Cardiac muscle cell (in vitro differentiated cells and primary cell): ENCODE measurements at places on chromosomes 5 and 9. TPM values are rescaled to one million over a fixed set of nuclear protein-coding genes. Genes with fewer than 3 reads are reported as not detected.
A peak's percentile ranks its signal among the peaks of the same experiment; 100 is the strongest.

SCGB3A1 gene
- not detected in 2 replicates for total RNA-seq

DNA sequence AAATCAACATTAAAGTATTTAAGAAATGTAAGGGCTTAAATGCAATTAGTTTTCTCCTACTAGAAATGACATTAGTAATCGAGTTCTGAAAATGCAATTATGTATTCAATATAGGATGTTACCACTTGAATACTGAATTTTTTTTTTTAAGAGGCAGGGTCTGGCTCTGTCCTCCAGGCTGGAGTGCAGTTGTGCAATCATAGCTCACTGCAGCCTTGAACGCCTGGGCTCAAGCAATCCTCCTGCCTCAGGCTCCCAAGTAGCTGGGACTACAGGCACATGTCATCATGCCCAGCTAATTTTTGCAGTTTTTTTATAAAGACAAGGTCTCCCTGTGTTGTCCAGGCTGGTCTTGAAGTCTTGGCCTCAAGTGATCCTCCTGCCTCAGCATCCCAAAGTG, 1.5 kb downstream of the CDC20B start:
- H3K4me3 ChIP-seq = no peak overlapping the region
- no peak overlapping the region for H3K27ac ChIP-seq
- H3K36me3 ChIP-seq = no peaks in the 10 kb centered on the region
- peaks cover 4% of the 10 kb centered on the region for H3K4me1 ChIP-seq

- DNase-seq = no peak
- H3K27me3 ChIP-seq = no peaks in the 10 kb centered on the region
- H3K4me3 ChIP-seq = no peak overlapping the region
- no peaks in the 10 kb centered on the region for H3K36me3 ChIP-seq
- H3K27ac ChIP-seq = peak overlapping the region; percentile 48
- H3K4me1 ChIP-seq = peaks cover 8% of the 10 kb centered on the region
Observed at GRCh38 chr5:173011566-173011965, 28.0 kb downstream of the ATP6V0E1 start.

SH3GL2 gene
- total RNA-seq = 0.06 and 0.42 TPM in 2 replicates

DNA sequence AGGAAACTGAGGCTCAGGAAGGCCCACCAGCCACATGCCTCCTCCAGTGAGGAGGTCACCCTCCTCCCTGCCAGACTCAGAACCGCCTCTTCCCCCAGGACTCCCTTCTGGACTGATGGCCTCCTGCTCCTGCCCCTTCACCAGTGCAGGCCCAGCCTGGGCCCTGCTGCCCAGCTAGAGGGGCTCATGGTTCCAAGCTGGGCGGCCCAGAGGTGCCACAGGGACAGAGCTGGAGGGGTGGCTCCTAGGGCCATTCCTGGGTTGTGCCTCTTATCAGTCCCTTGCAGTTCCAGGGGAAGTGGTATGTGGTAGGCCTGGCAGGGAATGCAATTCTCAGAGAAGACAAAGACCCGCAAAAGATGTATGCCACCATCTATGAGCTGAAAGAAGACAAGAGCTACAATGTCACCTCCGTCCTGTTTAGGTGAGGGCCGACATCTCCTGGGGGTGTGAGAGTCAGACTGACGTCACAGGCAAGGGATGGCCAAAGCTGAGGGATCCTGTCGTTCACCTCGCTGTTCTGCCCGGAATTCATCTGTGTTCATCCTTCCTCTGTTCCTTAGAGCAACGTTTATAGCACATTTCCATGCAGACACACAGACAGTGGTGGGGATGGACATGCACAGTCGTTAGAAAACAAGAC, 819 bp downstream of the LCN2 start:
- H3K4me3 ChIP-seq = no peak overlapping the region
- H3K36me3 ChIP-seq = no peaks in the 10 kb centered on the region
- DNase-seq = no peak
- H3K27me3 ChIP-seq = no peaks in the 10 kb centered on the region
- no peaks in the 10 kb centered on the region for H3K4me1 ChIP-seq

- no peak overlapping the region for H3K4me3 ChIP-seq
- no peaks in the 10 kb centered on the region for H3K36me3 ChIP-seq
- H3K27ac ChIP-seq = no peak overlapping the region
- peaks cover 18% of the 10 kb centered on the region for H3K4me1 ChIP-seq
Observed at GRCh38 chr9:127905788-127906191, 6.4 kb upstream of the ST6GALNAC6 start.

GRCh38 chr5:67816456-67816855, 399.1 kb upstream of the PIK3R1 start:
- H3K27me3 ChIP-seq = no peaks in the 10 kb centered on the region
- no peaks in the 10 kb centered on the region for H3K36me3 ChIP-seq
- no peak for DNase-seq
- H3K4me1 ChIP-seq = no peaks in the 10 kb centered on the region

GRCh38 chr5:157828105-157828943, 30.6 kb downstream of the CLINT1 start:
- H3K4me1 ChIP-seq = peaks cover 4% of the 10 kb centered on the region
- no peaks in the 10 kb centered on the region for H3K27me3 ChIP-seq
- H3K27ac ChIP-seq = peak overlapping the region; percentile 63
- no peak overlapping the region for H3K4me3 ChIP-seq
- peak; percentile 15 for DNase-seq

- H3K27ac ChIP-seq = no peak overlapping the region
- no peaks in the 10 kb centered on the region for H3K36me3 ChIP-seq
- H3K27me3 ChIP-seq = no peaks in the 10 kb centered on the region
- H3K4me1 ChIP-seq = peaks cover 3% of the 10 kb centered on the region
- DNase-seq = peak; percentile 36
Observed at GRCh38 chr9:87193925-87194868, 246.9 kb upstream of the GAS1 start.

GRCh38 chr9:32344551-32345182, 39.8 kb upstream of the ACO1 start:
- no peak overlapping the region for H3K4me3 ChIP-seq
- no peak overlapping the region for H3K27ac ChIP-seq
- no peaks in the 10 kb centered on the region for H3K4me1 ChIP-seq
- no peaks in the 10 kb centered on the region for H3K36me3 ChIP-seq

PFN3 gene
- total RNA-seq = not detected in 2 replicates

DNA sequence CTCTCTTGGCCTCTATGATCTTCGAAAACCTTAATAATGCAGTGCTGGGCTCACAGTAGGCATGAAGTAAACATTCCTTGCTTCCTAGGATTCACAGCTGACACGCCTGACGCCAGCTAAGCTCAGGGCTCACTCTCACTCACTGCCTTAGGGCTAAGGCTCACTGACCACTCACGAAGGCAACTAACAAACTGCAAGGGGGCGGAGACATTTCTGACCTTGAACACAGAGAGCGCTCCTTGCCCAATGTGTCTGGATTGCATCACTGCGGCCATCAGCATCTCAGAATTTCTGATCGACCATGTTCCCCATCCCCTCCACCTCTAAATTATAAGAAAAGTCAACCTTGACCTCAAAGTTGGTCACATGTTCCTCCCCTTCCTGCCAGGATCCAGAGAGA, 372.6 kb downstream of the EBF1 start:
- peaks cover 8% of the 10 kb centered on the region for H3K27me3 ChIP-seq
- no peak overlapping the region for H3K4me3 ChIP-seq
- H3K36me3 ChIP-seq = no peaks in the 10 kb centered on the region

DNM1 gene
- 17.6 and 42.3 TPM in 2 replicates for total RNA-seq

GRCh38 chr9:137971477-137972138, 94.0 kb downstream of the CACNA1B start:
- H3K27me3 ChIP-seq = no peaks in the 10 kb centered on the region
- no peaks in the 10 kb centered on the region for H3K36me3 ChIP-seq
- no peaks in the 10 kb centered on the region for H3K4me1 ChIP-seq
- no peak for DNase-seq

- H3K27ac ChIP-seq = no peak overlapping the region
- H3K36me3 ChIP-seq = no peaks in the 10 kb centered on the region
- no peak overlapping the region for H3K4me3 ChIP-seq
- peaks cover 44% of the 10 kb centered on the region for H3K4me1 ChIP-seq
- DNase-seq = no peak
- no peaks in the 10 kb centered on the region for H3K27me3 ChIP-seq
Observed at GRCh38 chr5:154517810-154518437, 39.9 kb upstream of the HAND1 start.

DNA sequence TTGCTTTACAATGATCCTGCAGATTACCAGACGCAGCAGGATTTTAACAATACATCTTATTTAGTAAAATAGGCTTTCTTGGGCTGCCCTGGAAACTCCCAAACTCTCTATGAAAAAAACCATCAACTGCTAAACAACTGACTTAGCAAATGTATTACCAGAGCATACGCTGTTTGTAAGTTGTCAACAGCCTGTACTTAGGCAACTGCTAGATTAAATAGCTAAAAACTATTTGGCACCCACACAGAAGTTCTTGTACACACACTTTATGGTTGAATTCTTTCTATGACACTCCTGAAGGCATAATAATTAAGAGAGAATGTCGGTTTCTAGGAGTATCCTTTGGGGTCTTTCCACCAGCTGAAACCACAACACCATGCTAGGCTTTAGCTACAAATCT, 123.9 kb downstream of the FBXO38 start:
- no peak overlapping the region for H3K27ac ChIP-seq
- H3K27me3 ChIP-seq = no peaks in the 10 kb centered on the region
- no peaks in the 10 kb centered on the region for H3K36me3 ChIP-seq
- H3K4me3 ChIP-seq = no peak overlapping the region

GADD45G gene
- 32.7 and 34.6 TPM in 2 replicates for total RNA-seq

DNA sequence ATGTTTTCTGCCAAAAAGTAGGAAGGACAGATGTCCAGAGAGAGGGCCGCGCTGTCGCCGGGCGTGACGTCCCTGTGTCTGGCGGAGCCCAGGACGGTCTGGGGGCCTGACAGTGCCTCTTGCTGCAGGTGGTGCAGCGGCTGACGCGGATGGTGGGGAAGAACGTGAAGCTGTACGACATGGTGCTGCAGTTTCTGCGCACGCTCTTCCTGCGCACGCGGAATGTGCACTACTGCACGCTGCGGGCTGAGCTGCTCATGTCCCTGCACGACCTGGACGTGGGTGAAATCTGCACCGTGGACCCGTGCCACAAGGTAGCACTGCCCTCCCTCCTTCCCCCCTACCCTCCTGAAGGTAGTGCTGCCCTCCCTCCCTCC, 7.8 kb downstream of the NELFB start:
- peaks cover 14% of the 10 kb centered on the region for H3K36me3 ChIP-seq
- H3K27ac ChIP-seq = no peak overlapping the region
- H3K4me1 ChIP-seq = no peaks in the 10 kb centered on the region

JAK2 gene
- total RNA-seq = 6.0 and 6.6 TPM in 2 replicates

GRCh38 chr5:157596487-157596886, 20.9 kb upstream of the ADAM19 start:
- no peaks in the 10 kb centered on the region for H3K4me1 ChIP-seq
- DNase-seq = no peak
- H3K27ac ChIP-seq = no peak overlapping the region
- no peaks in the 10 kb centered on the region for H3K36me3 ChIP-seq
- no peaks in the 10 kb centered on the region for H3K27me3 ChIP-seq

GRCh38 chr9:96177005-96177718, 124.8 kb downstream of the HSD17B3 start:
- H3K4me3 ChIP-seq = no peak overlapping the region
- no peaks in the 10 kb centered on the region for H3K36me3 ChIP-seq
- peaks cover 37% of the 10 kb centered on the region for H3K4me1 ChIP-seq
- peak overlapping the region; percentile 54 for H3K27ac ChIP-seq
- no peaks in the 10 kb centered on the region for H3K27me3 ChIP-seq

GRCh38 chr5:87099968-87100367, 167.7 kb upstream of the RASA1 start:
- no peaks in the 10 kb centered on the region for H3K36me3 ChIP-seq
- H3K4me3 ChIP-seq = no peak overlapping the region
- DNase-seq = no peak
- no peaks in the 10 kb centered on the region for H3K27me3 ChIP-seq

DNA sequence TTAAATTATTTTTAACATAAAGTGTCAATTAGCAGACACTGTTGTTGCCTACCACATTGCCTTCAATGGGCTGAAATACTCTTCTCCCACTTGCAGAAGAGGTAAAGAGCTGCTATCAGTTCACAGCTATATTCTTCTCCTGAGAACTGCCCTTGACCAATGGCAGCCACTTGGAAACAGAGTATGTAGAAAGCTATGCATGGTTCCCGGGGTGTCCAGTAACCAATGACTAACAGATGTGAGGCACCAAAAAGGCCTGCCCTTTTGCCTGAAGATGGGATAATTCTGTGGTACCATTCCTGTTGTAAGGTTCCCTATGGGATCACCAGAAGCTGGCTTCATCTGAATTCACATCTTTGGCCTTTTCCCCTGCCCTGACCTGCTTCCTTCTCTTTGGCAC, 181.4 kb upstream of the MAP3K1 start:
- no peaks in the 10 kb centered on the region for H3K36me3 ChIP-seq
- DNase-seq = no peak
- H3K27me3 ChIP-seq = no peaks in the 10 kb centered on the region
- H3K4me3 ChIP-seq = no peak overlapping the region

DNA sequence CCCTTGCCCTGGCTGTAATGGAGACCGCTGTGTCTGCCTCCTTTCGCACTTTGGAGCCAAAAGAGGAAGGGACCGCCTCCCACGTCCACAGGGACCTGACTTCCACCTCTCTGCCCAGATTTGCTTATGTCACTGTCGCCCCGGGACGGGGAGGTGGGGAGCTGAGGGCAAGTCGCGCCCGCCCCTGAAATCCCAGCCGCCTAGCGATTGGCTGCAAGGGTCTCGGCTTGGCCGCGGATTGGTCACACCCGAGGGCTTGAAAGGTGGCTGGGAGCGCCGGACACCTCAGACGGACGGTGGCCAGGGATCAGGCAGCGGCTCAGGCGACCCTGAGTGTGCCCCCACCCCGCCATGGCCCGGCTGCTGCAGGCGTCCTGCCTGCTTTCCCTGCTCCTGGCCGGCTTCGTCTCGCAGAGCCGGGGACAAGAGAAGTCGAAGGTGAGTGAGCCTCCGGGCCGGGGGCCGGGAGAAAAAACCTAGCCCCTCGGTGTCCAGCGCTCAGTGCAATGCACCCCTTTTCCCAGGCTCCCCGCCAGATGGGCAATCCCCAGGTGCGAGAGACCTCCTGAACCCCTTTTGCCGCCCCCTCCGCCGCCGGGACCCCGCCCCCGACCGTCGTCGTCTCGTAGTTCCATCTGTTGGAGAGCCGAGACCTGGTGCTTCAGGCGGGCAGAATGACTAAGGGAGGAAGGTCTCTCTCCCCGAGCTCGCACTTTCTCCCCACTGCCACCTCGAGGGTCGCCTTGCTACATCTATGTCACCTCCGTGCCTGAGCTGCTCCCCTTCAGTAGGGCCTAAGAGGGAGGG, at the start of gene GPX3:
Gene GPX3 (plus strand): TSS at position 288 of the 807 bp plus-strand sequence. CDS start 64 bp downstream, at position 352.
- peak within 1 kb of the TSS; percentile 53 for H3K4me3 ChIP-seq
- peaks cover 3% of the 10 kb centered on the region for H3K4me1 ChIP-seq
- peak; percentile 95 for DNase-seq
- H3K27me3 ChIP-seq = no peaks in the 10 kb centered on the region
- H3K27ac ChIP-seq = peak within 1 kb of the TSS; percentile 10

ENTPD2 gene
- total RNA-seq = not detected in 2 replicates

- no peaks in the 10 kb centered on the region for H3K36me3 ChIP-seq
- H3K4me3 ChIP-seq = no peak overlapping the region
- no peak overlapping the region for H3K27ac ChIP-seq
- no peaks in the 10 kb centered on the region for H3K27me3 ChIP-seq
- no peak for DNase-seq
- peaks cover 5% of the 10 kb centered on the region for H3K4me1 ChIP-seq
Observed at GRCh38 chr5:143229896-143230675, 173.4 kb downstream of the NR3C1 start.

PDLIM4 gene
- 22.0 and 23.1 TPM in 2 replicates for total RNA-seq

YIPF5 gene
- 17.8 and 34.5 TPM in 2 replicates for total RNA-seq

- no peak overlapping the region for H3K4me3 ChIP-seq
- H3K4me1 ChIP-seq = no peaks in the 10 kb centered on the region
- no peaks in the 10 kb centered on the region for H3K36me3 ChIP-seq
- no peaks in the 10 kb centered on the region for H3K27me3 ChIP-seq
- H3K27ac ChIP-seq = no peak overlapping the region
Observed at GRCh38 chr5:58447226-58447625, 12.7 kb downstream of the PLK2 start.

CETN3 gene
- total RNA-seq = 25.4 and 49.2 TPM in 2 replicates
